ENCODE measurements at places on chromosomes 13 and 19.

DNA sequence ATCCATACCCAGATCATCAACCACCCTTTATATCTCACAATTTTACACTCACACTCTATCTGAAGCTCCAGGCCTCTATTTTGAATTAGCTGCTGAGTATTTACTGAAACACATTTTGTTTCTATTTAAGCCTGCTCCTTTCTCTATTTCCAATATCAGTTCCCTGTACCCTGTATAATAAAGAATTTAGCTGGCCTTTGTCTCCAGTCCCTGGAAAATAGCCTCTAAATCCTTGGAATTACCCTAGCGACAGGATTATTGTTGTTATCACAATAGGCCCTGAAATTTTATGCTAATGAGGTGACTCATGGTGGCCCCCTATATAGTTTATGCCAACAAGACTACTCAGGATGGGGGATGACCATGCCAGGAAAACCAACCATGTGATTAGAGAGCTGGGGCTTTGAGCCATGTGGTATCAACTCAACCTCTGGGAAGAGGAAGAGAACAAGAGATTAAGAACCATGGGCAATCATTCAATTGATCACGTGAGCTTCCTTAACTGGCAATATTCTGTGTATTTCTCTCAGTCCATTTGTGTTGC, 72.7 kb downstream of the KATNAL1 start:
- no peak for DNase-seq

DNA sequence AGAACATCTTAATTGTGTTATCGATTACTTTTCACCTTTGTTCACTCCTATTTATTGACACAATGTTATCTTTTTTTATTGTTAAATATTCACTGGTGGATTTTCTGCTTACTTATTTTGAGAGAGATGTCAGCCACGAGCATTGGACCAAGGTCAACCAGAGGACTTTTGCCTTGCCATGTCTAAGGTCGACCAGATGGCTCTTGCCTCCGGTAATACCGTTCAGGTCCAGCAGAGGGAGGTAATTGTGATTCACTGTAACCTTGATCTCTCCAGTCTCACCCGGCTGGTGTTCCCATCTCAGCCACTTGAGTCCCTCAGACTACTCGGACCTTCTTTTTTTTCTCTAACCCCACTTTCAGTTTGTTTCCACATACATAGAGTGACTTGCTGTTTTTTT, 1438.1 kb downstream of the UQCRFS1 start:
- DNase-seq: no peak

DNA sequence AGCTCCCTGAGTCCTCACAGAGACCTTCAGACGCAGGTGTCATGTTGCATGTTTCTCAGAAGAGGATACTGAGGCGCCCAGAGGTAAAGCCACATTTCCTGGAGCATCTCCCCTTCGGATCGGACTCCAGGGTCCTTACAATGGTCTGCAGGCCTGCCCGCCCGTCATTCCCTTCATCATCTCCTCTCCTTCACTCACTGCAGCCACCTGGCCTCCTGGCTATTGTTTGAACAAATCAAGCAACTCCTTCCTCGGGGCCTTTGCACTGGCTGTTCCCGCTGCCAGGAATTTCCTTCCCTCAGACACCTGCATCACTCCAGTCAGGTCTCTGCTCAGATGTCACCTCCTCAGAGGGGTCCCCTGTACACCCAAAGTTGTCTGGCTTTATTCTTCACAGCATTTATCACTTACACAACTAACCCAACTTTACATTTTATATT, 20.3 kb downstream of the CEACAM16 start:
- DNase-seq: no peak

GRCh38 chr13:48184260-48184659, 48.7 kb upstream of the ITM2B start:
- no peak for DNase-seq

DNA sequence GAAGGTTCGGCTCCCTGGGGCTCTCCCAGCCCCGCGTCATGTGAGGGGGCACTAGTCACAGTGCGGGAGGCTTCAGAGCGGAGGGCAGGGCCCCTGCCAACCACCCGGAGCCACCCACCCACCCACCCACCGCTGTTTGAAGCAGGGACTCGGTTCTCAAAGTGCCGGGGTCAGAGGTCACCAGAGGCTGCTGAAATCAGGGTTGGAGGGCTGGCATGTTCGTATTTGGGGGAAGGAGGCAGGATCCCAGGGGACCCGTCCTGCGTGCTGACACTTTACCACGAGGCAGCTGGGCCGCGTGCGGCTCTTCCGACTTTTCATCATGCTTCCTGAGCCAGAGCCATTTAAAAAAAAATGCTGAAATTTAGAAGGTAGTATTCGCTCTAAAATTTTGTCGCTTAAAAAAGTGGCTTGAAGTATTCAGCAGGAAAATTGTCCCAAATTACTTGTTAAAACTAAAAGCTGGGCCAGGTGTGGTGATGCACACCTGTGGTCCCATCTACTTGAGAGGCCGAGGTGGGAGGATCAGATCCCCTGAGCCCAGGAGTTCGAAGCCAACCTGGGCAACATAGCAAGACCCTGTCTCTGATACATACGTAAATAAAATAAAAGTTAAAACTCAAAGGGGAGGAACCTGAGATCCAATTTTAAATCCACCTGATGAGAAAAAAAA, 21.2 kb downstream of the ATP11A start:
- DNase-seq: no peak

GRCh38 chr13:45863709-45864590, 12.4 kb upstream of the SIAH3 start:
- DNase-seq: no peak

DNA sequence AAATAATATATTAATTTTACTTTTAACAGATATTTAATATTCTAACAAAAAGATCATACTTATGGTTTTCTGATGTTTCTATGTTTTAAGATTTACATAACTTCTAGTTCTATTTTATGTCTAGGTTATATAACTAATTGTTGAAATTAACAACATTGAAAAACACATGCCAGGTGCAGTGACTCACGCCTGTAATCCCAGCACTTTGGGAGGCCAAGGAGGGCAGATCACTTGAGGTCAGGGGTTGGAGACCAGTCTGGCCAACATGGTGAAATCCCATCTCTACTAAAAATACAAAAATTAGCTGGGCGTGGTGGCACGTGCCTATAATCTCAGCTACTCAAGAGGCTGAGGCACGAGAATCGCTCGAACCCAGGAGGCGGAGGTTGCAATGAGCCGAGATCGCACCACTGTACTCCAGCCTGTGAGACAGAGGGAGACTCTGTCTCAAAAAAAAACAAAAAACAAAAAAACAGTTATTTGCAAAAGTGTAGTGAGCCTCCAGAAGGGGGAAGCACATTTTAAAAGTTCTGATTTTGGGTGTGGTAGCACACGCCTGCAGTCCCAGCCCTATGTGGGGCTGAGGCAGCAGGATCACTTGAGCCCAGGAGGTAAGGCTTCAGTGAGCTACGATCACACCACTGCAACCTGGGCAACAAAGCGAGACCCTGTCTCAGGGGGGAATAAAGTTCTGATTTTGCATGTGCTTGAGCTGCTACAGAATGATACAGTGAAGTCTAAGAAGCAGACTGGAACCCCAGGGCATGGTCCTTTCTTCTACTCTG, 18.7 kb downstream of the MIPEP start:
- no peak for DNase-seq

DNA sequence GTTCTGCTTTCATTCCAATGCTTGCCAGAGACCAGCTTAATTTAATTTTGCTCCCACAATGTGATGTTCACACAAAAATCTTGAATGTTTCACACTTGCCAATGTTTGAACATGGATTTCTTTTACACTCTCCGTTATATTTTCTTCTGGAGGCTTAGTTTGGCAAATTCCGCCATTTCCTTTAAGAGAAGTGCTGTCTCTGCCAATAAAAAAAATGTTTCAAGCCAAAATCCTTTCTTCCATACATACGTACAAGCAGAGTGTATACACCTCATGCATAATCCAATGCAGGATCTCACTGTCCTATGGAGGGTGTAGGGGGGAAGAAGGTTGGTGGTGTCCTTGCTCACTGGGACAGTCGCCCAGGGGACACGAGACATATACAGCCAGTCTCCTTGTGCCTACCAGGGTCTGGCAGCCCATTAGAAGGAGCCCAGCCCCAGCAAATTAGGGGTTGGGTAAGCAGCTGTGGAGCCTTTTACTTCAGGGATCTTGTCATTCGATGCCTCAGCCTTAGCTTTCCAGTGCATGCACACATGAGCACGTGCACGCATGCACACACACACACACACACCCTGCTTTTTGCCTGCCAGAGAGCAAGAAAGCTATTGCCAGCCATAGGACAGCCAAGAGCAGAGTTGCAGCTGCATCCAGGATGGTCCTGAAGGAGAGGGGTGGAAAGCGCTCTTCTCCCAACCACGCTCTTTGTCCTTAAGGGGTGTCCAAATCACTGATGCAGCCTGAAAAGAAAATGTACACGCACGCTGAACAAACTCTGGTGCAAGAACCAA, 208.3 kb downstream of the FOXO1 start:
- DNase-seq: no peak

GRCh38 chr19:51123381-51123800, 1.3 kb upstream of the SIGLEC9 start:
- DNase-seq: peak; percentile 85

- DNase-seq: peak; percentile 75
These were observed 22.3 kb downstream of the EPS15L1 start for GRCh38 chr19:16449330-16449961.

- no peak for DNase-seq
These were observed 757 bp downstream of the FBN3 start for GRCh38 chr19:8148410-8149260.

DNA sequence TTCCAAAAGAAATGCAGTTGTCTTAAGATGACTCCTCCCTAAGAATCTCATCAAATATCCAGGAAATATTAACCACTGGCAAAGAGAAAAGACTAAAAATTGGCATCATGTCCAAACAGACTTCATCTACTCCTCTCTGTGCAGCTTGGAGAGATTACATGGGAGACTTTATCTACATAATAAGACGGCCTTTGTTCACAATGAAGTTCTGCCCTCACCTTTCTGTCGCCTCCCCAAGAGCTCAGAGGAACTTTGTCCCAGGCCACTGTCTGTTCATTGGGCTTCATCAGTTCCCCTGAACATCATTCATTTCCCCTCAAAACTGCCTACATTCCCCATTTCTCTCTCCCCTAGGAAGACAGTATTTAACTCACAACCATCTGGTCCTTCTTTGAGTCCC, 22.4 kb upstream of the MRI1 start:
- DNase-seq: no peak

DNA sequence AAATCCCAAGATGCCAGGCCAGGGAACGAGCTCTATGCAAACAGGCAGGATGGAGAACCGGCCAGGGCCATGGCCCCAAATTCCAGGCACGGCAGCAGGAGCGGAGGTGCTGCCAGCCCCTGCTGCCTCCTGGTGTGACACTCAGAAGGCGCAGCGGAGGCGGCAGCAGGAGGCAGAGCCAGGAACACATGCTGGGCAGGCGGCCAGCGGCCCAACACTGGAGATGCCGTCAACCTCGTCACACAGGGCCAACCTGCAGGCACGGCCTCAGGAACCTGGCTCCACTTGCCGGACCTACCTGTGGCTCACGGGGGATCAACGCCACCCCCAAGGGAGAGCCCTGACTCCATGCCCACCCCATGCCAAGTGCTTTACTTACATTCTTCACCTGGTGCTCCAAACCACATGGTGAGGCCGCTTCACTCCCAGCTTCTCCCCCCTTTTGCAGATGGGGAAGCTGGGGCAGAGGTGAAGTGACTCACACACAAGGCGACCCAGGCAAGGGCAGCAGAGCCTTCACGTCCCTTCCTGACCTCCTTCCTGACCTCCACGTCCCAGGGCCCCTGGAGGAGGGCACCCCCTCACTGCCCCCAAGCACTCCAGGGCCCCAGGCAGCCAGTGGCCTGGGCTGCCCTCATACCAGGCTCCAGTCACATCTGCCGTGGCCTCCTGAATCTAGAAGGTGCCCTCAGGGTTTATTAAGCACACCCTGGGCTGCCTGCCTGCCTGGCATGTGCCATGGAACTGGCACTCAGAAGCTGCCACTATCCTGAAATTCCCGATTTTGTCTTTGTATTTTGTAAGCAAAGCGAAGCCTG, 43.5 kb downstream of the GGACT start:
- no peak for DNase-seq

DNA sequence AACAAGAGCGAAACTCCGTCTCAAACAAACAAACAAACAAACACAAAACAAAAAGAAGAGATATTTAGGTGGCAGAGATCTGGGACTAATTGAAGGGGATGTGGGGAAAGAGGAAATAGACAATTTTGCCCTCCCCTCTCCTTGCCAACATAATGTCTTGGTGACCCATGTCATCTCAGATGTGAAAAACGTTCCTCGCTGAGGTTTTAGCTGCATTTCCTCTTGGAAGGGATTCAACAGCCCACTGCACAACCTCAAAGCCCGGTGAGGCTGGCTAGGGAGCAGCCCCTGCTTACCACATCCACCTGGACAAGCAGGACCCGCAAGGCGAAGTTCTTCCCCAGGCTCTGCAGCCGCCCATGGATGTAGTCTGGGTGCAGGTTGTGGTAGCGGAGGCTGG, 4.9 kb downstream of the ERCC1 start:
- DNase-seq: no peak

DNA sequence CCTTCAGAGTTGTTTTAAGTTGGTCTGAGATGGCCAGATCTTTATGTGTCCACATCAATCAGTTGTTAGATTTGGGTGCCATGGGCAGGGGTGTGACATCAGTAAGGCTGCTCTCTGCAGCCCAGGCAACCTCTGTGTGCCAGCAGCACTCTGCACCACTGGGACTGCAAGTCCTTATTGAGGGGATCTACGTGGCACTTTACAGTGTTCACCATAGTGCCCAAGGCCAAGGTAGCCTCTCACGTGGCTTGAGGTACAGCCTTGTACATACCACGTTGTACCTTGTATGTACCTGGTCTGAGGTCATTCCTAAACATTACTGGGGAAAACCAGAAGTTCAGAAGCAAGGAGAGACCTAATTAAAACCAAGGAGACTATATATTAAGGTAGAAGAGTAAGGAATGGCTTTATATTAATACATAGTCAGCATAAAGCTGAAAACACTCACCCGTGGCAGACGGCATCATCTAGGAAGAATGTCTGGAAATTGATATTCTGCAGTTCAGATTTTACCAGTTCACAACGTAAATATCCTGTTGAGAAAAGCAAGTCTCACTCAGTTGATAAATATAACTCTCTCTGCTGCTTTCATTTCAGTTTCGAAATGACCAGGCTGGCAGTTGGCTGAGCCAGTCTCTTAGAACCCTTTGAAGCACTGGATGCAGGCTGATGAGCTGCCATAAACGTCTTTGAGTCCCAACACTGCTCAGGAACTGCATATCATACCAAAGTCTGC, 128.8 kb downstream of the ZDHHC20 start:
- no peak for DNase-seq

- DNase-seq: no peak
These were observed 14.6 kb upstream of the SLC7A10 start for GRCh38 chr19:33240181-33240771.
